ENCODE measurements at places on chromosomes 1 and 21.

- no peak for DNase-seq
These were observed 322.1 kb upstream of the TMPRSS15 start for GRCh38 chr21:18725653-18726052.

GRCh38 chr1:180299479-180300221, 69.6 kb downstream of the LHX4 start:
- no peak for DNase-seq

DNA sequence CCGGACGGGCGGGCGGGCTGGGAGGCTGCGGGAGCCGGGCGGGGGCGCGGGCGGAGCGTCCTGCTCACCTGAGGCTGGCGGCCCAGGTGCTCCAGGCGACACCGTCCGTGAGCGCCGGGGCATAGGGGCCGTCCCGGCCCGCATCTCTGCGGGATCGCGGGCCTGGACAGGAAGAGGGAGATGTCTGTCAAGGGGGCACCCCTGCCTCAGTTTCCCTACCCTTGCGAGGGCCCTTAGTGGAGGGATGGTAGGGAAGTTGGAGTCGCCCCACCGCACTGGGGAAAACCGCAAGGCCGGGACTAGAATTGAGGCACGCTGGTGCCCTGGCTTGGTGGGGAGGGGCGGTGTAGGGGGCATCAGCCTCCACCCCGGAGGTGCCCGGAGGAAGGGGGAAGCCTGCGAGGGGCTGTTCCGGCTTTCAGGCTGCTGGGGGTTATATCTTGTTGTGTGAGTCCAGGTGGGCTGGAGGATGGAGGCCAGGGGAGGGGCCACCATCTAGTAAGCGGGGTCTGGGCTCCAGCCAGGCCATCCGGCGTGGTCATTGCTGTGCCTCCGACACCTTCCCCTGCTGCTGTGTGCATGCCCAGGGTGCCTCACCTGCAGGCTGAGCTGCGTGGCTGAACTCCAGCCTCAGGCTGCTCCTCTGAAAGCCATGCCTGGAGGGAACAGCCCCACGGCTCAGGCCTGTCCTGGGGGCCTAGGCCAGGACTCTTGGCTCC, 580 bp downstream of the VWA1 start:
- DNase-seq: no peak

GRCh38 chr1:201633297-201633696, 94.4 kb downstream of the NAV1 start:
- DNase-seq: no peak

GRCh38 chr1:59427784-59428183, 130.9 kb downstream of the FGGY start:
- no peak for DNase-seq

GRCh38 chr1:176903474-176903873, 261.0 kb downstream of the ASTN1 start:
- no peak for DNase-seq
